Small intestine (tissue), 16 donors: ENCODE measurements at places on chromosomes 7 and 10.

- no peak for DNase-seq
Observed at GRCh38 chr10:83333566-83333965, 805.7 kb upstream of the GHITM start.

DNA sequence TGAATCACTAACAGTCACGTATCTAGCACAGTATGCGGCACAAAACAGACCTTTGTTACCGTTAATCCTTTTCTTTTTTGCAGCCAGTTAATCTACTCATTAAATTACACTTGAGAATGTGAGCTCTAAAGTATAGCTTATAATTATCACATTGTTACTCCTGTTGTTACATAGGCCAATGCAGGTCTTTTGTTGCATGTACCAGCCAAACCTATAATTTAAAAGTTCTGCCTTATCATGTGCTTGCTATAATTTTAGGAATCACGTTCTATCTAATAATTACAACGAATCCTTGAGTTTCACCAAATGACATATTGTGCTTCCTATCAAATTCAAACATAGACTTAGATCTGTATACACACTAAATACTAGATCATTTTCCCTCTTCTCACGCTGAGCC is 245.1 kb downstream of the DGKI start:
- no peak for DNase-seq

GRCh38 chr10:117647306-117647705 is 104.8 kb downstream of the EMX2 start:
- DNase-seq: no peak

- DNase-seq: no peak
Observed at GRCh38 chr10:114917927-114918672, 19.9 kb upstream of the TRUB1 start.

DNA sequence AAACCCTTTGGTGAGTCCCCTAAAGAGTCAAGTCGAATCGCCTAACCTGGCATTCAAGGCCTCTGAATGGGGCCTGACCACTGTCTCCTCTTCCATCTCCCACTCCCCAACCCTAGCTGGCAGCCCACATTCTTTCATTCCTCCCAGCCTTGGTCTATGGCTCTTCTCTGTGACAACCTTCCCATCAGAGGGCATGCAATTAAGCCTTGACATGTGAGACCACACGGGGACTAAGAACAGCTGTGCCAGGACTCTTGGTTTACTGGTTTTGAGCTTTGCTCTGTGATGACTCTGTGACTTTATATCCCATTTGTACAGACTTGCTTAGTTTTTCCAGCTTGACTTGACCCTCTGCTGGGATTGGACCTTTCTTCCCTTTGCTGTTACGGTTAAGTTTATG is 116.6 kb downstream of the BUB3 start:
- DNase-seq: no peak

DNA sequence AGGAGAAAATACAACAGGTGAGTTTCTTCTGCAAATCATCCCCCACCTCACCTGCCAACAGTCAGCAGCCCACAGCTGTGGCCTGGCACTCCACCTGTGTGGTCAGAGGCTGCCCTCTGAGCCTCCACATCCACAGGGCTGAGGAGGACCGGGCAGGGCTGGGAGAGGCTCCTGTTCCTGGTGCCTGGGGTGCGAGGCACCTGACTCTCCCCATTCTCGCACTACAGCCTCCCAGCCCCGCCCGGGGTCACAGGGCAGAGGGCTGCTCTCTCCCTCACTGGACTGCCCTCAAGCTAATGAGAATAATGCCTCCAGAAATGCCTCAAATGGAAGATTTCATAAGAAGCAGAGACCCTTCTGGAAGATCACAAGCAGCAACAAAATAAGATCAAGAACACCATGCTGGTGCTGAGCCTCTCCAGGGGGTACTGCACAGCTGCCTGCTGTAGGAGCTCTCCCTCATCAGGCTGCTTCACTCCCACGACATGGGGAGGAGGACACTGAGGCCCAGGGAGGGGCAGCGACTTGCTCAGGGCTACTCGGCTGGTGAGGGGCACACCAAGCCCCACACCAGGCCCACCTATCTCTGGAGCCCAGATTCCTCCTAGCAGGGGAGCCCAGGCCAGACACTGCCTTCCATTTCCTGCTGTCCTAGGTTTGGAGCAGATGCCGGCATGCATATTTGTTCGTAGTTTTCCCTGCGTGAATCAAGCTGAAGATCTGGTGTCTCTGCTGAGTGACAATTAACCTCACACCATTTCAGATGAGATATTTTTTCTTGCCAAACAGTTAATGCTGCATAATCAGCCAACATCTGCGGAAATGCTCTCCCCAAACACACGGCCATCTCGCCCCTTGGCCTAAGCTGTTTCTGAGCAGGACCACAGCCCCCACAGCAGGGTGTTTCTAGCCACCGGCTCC is 76.5 kb downstream of the FAM53B start:
- DNase-seq: peak; percentile 53

- DNase-seq: peak; percentile 89
Observed at GRCh38 chr7:100691676-100692577, 2.1 kb downstream of the GIGYF1 start.

- no peak for DNase-seq
Observed at GRCh38 chr7:22565315-22565811, 65.4 kb upstream of the STEAP1B start.

DNA sequence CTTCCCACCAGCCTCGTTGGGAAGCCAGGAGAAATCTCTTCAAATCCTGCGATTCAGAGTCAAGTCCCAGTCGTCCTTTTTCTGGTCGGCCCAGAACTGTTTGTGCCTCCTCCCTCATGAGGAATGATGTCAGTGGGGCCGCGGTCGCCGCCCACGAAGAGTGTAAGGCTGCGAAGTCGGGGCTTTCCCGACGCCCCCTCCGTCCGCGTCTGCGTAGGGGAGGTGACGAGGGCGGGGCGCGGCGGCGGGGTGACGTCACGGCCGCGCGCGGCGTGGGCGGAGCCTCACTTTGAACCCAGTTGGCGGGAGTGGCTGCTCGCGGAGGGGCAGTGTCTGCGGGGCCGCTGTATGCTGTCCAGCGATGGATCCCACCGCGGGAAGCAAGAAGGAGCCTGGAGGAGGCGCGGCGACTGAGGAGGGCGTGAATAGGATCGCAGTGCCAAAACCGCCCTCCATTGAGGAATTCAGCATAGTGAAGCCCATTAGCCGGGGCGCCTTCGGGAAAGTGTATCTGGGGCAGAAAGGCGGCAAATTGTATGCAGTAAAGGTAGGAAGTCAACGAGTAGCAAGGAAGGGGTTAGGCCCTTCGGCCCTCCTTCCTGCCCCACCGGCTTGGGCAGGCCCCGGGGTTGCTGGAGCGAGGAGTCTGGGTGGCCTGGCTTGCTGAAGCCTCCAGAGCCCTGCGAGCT is at the start of gene MASTL:
Gene MASTL (plus strand): TSS at position 287 of the 689 bp plus-strand sequence. CDS start 75 bp downstream, at position 362.
- peak; percentile 96 for DNase-seq

DNA sequence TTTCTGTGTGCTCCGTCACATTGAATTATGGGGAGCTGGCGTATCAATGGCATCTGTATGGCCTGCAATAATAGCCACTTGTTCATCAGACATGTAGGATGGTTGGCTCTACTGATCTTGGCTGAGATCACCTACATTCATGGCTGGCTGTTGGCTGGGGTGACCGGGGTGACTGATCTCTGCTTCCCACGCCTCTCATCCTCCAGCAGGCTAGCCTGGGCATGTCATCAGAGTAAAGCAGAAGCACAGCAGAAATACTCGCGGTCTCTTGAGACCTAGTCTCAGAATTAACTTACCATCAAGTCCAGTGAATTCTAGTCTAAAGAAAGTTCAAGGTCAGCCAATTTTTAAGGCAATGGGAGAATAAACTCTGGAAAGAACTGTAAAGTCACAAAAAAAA is 257.7 kb upstream of the GLI3 start:
- DNase-seq: no peak

- no peak for DNase-seq
Observed at GRCh38 chr10:125792342-125793300, 17.0 kb upstream of the MMP21 start.

- no peak for DNase-seq
Observed at GRCh38 chr7:77975672-77976480, 177.3 kb downstream of the PHTF2 start.

GRCh38 chr10:77578583-77579227 is 58.9 kb downstream of the KCNMA1 start:
- DNase-seq: no peak

DNA sequence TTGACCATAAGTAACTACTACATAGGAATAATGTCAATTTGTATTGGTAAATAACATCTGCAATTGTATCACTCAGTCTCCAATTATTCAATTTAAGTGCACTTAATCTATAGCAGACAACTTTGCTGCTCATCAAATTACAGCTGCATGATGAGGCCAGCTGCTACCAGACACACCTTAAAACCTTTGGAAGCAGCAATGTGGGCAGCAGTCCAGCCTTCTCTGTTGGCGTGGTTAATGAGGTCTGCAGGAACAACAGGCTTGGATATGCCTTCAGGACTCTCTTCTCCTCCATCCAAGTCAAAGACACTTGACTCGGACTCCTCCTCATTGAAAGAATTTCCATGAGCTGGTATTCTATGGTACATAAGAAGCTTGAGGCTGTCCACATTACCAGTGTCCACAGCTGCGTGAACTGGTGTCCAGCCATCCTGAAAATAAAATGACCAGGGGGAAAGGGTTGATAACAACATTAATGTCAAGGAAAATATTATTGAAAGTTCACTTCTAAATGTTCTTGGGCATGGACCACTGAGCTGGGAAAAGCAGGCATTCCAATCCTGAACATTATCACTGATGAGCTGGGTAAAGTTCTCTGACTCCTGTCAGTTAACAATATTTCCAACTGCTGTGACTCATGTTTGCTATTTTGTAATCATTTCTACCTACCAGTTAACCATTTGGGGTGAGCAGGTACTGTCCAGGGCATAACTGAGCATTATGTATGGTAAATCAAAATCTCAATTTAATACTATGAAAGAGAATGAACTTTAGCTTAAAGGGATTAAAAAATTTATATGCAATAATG is 95.7 kb downstream of the CTTNBP2 start:
- peak; percentile 39 for DNase-seq

GRCh38 chr10:48500771-48501170 is 104.1 kb downstream of the ARHGAP22 start:
- DNase-seq: no peak

DNA sequence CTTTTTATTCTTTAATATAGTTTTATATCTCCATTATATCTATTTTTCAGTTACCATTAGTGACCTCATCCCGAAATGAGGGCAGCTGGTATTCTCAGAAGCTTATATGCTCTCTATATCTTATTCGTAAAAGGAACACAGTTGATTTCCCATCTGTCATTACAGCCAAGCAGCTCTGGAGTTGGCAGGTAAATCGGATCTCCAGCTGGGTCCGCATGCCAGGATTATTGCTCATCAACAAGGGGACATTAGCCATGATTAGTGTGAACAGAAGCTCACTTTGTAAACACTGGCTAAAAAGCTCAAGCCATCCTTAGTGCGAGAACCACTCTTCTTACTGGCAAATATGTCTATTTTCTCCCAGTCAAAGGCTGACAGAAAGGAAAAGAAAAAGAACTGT is 180.3 kb downstream of the NPSR1 start:
- DNase-seq: no peak

GRCh38 chr7:155166108-155166507 is 96.0 kb downstream of the HTR5A start:
- DNase-seq: no peak

DNA sequence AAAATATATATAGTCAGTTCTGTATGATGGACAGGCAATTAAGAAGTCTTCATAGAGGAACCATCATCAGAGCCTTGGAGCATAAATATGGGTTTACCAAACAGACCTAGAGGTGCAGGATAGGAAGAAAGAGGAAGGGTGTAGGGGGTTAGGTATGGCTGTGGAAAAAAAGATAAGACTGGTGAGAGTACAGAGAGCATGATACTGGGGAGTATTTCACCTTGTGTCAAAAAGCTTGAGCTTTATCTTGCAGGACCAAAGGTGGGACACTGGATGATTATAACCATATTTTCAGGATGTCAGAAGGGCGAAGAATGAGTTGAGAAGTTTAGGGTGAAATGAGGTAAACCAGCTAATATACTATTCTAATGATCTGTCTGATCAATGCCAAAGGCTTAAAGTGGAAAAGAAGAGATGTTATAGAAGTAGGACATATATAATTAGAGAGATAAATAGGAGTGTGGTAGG is 54.6 kb downstream of the MRPL32 start:
- no peak for DNase-seq

GRCh38 chr7:91114232-91114631 is 150.0 kb upstream of the FZD1 start:
- no peak for DNase-seq

DNA sequence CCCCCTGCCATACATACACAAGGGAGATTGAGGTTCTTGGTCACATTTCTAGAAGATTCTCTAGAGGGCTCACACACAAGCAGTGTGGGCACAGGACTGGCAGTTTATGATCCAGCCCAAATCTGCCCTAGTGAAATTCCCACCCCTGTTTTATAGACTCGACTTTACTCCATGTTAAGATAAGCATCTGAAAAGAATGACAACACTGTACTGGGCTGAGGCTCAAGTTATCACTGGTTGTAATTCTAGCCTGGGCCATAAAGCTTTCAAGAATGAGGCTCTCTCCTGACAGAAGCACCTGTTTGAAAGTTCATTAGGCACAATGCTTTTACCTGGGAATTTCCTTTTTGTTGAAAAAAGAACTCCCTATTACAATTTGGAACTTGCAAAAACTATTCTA is 195.6 kb upstream of the GLI3 start:
- DNase-seq: peak; percentile 49

- no peak for DNase-seq
Observed at GRCh38 chr7:55438757-55439525, 73.8 kb downstream of the LANCL2 start.

GRCh38 chr10:63520500-63521415 is at the start of gene REEP3:
REEP3 (plus strand) TSS chr10:63521401; CDS start chr10:63521546, 145 bp downstream.
- peak; percentile 70 for DNase-seq

DNA sequence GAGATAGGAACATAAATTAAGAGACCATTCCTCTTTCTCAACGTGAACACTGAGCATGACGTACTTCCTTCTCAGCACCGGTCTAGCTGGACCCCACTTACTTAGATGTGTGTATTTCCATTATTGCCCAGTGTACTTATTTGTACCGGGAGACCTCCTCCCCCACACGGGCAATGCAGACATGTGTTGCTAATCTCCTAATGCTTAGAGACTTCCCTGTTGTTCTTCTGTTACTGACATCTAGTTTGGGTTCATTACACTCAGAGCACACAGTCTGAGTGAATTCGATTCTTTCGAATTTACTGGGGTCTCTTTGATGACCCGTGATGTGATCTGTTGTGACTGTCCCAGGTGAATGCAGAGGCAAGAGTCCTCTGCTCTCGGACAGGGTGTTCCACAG is 260.0 kb downstream of the MAD1L1 start:
- no peak for DNase-seq

- DNase-seq: no peak
Observed at GRCh38 chr10:121595351-121595805, 2.9 kb downstream of the FGFR2 start.

DNA sequence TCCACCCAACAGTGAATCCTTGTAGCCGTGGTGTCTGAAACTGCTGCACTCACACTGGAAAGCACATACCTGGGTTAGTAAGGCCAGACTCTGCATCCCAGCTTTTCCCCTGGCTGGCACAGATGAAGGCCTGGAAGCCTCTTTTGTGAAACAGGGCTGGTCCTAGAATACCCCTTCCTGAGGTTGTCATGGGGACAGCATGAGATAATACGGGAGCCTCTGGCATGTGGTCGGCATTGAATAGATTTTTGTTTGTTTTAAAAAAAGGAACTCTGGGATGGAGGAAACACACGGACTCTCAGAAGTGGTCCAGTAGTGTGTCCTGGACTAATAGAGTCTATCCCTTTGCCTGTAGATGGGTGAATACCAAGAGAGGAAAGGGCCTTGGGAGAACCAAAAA is 129.7 kb downstream of the TMEM178B start:
- DNase-seq: no peak

GRCh38 chr10:101291331-101292193 is 62.3 kb upstream of the LBX1 start:
- no peak for DNase-seq

GRCh38 chr10:102230264-102230860 is 4.3 kb downstream of the ELOVL3 start:
- peak; percentile 48 for DNase-seq
